Activated CD8-positive, alpha-beta memory T cell treated with anti-CD3 and anti-CD28 coated beads for 1 hour (primary cell): ENCODE measurements at places on chromosomes 16 and 17.

DNA sequence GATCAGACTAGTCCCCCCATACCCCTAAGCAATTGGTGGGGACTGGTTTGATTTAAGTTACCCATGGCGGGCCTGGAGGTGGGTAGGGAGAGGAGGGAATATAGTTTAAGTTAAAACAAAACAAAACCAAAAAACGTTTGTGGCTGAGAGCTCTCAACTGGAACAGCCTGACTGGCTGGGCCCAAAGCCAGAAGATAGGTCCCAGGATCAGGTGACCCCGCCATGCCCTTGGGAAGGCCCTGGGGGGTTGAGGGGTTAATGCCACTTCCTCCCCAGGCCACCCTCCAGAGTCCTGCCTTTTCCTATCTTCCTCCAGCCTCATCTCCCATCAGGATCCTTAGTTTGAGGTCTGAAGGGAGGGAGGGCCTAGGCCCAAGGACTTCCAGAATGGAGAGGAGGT is 82.3 kb upstream of the LHX1 start:
- no peak for DNase-seq

DNA sequence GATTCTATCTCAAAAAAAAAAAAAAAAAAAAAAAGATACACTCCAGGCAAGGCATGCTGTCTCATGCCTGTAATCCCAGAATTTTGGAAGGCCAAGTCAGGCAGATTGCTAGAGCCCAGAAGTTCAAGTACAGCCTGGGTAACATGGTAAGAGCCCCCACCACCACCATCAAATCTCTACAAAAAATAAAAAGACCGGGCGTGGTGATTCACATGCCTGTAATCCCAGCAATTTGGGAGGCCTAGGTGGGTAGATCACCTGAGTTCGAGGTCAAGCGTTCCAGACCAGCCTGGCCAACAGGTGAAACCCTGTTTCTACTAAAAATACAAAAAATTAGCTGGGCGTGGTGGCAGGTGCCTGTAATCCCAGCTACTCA is 1.8 kb upstream of the ACLY start:
- no peak for DNase-seq

DNA sequence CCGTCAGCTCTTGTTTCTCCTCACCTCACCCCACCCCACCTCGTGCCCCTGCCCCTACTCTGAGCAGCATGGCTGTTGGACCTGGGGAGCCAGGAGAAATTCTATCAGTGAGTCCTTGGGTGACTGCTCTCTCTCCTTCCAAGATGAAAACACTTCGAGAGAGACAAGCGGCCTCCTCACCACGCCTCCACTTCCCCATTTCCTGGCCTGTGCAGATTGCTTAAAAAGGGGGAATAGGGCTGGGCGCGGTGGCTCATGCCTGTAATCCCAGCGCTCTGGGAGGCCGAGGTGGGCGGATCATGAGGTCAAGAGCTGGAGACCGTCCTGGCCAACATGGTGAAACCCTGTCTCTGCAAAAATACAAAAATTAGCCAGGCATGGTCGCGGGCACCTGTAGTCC is 9.5 kb downstream of the DLX4 start:
- DNase-seq = no peak

- DNase-seq = no peak
Measured at GRCh38 chr17:10737168-10737622, 7.4 kb upstream of the TMEM220 start.

- no peak for DNase-seq
Measured at GRCh38 chr16:23700093-23700492, 12.9 kb downstream of the ERN2 start.

DNA sequence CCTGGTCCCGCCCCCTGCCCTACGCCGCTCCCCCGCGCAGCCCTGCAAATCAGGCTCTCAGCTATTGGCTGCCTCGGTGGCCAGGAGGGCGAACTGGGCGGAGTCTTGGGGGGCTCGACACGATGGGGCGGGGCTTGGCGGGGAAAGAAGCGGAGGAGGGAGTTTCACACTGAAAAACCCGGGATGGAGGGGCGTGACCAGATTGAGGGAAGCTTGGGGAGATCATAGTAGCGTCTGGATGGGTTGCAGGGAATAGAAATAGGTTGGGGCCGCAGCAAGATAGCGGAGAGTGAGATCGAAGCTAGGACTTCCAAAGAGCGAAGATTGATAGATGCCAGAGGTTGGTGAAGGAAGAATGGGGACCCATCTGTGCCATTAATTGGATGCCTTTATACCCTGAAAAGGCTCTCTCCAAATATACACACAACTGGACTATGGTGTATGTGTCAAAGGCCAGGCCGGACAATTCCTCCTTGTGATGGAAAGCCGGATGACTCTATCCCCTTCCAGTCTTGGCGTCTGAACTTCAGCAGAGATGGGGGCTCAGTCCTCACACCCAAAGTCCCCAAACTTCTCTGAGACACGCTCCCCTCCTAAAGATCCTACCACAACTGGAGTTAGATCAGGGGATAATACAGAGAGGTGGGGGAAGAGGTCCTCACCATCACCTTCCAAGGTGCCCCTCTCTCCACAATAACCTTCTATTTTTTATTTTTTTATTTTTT is 376 bp upstream of the STAC2 start:
- peak; percentile 43 for DNase-seq

GRCh38 chr17:70040336-70040735 is 34.7 kb upstream of the KCNJ16 start:
- DNase-seq = no peak

- no peak for DNase-seq
Measured at GRCh38 chr17:34377078-34377823, 14.2 kb upstream of the CCL1 start.

- DNase-seq = no peak
Measured at GRCh38 chr17:75897160-75898019, 639 bp upstream of the TRIM65 start.

GRCh38 chr17:7018331-7018964 is 4.4 kb upstream of the BCL6B start:
- DNase-seq = no peak

DNA sequence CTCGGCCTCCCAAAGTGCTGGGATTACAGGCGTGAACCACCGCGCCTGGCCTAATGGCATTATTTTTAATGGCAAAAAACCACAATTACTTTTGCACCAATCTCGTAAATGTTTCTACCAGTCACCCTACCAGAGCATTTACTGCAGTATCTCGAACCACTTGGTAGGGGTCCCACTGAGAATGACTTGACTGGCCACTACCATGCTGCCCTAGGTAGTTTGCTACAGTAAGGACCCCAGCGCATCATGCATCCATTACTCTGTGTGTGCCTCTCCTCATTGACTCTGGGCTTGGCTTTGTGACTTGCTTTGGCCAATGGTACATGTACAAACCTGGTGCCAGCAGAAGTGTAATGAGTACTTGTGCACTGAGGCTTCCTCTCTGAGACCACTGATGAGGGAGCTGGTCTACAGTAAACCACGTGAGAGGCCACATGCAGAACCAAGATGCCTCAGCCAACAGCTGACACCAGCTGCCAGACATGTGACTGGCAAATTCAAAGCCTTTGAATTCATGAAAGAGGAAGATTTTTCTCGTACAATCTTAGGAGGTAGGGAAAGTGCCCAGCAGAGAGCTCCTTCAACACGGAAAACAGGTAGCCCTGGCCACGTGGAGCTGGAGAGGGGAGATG is 421.7 kb upstream of the C16orf82 start:
- DNase-seq = no peak

- DNase-seq = no peak
Measured at GRCh38 chr16:83272843-83273242, 534.9 kb upstream of the HSBP1 start.

DNA sequence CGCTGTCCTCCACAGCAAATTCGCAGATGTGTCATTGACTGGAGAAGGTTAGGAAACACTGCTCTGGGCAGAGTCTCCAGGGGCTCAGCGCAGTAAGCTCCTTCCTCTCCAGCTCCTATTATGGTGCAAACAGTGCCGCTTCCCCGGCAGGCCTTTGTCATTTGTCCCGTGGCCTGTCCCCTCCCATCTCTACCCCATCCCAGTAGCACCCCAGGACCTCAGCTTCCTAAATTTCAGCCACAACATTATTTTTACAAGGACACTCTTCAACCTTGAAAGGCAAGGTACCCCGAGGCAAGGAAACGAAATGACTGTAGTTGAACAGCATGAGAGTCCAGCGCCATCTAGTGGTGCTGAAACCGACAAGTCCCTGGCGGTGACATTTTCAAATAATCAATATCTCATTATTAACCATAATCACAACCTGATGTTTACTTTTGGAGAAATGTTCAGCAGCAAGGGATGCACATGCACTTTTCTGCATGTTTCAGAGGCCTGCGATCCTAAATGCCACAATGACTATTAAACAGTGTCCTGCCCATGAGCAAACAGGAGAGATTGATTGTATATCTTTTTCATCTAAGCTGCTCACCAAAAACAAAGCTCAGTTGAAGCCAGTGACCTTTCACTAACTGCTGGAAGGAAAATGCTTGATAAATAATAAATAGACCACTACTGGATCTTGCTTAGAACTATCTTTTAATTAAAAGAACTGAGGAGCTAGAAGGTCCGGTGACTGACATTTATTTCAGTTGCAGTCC is 16.5 kb downstream of the MRPS23 start:
- DNase-seq = peak; percentile 37

- DNase-seq = no peak
Measured at GRCh38 chr17:79027925-79028491, 4.0 kb downstream of the C1QTNF1 start.

DNA sequence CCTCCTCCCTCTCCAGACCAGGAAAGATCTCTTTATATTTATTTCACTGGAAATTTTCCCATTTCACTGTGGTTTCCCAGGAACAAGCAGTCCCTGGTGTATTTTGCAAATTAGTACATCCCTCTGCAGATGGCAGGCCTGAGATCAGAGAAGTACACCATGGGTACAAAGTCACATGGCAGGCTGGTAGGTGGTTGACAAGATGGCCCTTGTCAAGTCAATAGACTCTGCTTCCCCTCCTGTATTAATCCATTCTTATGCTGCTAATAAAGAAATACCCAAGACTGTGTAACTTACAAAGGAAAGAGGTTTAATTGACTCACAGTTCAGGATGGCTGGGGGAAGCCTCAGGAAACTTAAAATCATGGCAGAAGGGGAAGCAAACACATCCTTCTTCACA is 51.6 kb upstream of the KSR1 start:
- DNase-seq = no peak

GRCh38 chr17:2214047-2214928 is 89.3 kb downstream of the SMG6 start:
- DNase-seq = no peak

DNA sequence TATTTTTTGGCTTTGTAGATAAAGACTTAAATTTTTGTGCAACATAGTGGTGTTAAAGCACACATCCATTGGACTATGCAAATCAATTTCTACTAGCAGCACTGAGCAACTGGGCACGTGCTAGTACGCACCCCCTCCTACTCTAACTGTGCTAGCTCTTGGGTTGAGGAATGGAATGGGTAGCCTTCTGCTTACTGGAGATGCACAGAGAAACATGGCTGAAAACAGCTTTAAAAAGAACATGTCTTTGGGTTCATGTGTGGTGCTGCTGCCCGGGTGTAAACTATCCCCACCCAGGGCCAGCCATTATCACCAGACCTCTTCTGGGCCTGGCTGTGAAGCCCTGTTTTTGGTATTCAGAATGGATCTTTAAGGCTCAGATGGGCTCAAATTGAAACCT is 7.3 kb downstream of the ESRP2 start:
- no peak for DNase-seq

- no peak for DNase-seq
Measured at GRCh38 chr16:70713342-70713741, 27.5 kb upstream of the MTSS2 start.

DNA sequence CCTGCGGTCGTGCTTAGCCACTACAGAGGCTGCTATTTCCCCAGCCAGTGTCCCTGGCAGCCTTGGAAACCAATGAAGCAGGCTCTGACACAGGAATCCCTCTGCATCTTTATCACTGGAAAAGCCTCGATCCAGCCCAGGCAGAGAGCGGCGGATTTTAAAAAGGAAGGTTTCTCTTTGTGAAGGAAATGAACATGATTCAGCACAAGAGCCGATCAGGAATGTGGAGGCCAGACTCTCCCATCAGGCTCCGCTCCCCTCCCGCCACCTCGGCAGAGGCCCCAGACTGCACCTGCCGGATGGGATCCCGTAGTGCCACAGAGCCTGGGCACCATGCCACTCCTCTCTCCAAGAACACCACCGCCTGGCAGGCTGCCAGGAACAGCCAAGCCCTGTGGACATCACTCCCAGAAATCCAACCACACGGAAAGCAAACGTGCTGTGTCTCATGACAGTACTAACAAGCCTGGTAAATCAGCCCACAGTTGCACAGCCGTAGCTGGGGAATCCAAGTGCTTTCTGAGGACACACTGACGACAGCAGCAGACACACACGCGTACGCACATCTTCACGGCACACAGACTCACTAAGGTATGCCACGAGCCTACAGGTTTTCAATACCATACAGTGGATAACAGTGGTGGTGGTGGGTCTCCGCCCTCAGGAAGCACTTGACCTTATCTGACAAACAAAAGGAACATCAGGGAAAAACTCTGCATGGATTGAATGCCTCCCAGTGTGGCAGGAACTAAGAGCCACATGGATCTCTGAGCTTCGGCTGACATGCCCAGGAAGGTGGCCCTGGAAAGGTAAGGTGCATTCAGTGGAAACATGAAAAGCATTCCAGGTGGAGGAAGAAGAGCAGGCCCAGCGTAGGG is 5.4 kb downstream of the LRRC75A start:
- no peak for DNase-seq

GRCh38 chr16:71883168-71883848 is 674 bp downstream of the ZNF821 start:
- no peak for DNase-seq

DNA sequence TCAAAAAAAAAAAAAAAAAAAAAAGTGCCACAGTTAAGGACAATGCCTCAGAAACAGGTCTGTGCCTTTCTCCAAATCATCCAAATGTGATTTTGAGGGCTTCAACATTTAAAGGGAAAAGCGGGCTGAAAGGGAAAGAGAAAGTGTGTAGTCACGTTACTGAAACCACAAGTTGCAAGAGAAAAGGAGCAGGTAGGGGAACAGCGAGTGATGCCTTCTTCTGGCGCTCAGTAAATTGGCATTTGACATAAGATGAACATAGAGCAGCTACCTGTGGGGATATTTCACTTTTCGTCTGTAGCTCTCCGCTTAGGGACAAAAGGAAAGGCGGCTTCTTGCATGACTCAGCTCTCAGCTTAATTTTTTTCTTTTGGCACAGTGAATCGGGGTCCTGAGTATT is 11.1 kb downstream of the CMTM2 start:
- DNase-seq = no peak

- DNase-seq = no peak
Measured at GRCh38 chr16:79229361-79229760, 371.2 kb downstream of the MAF start.

GRCh38 chr17:34354637-34355036 is 1.6 kb upstream of the CCL13 start:
- no peak for DNase-seq
